ENCODE measurements at places on chromosomes 7 and 10.

DNA sequence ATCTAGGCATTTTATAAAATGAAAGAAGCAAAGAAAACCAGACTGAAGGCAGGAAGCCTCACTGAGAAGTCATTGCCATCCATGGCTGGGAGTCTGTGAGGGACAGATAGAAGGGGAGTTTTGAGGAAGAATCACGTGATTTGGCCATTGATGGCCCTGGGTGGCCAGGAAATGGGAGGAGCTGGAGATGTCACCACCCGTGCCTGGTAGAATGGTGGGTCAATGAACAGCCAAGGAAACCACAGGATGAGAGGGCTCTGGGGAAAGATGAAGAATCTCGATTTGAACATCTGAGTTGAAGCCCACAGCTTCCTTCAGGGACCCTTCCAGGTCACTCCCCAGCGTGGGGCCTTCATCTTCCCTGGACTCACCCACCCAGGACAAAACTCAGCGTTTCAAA lies 103.3 kb upstream of the CHST15 start:
- no peak for DNase-seq

DNA sequence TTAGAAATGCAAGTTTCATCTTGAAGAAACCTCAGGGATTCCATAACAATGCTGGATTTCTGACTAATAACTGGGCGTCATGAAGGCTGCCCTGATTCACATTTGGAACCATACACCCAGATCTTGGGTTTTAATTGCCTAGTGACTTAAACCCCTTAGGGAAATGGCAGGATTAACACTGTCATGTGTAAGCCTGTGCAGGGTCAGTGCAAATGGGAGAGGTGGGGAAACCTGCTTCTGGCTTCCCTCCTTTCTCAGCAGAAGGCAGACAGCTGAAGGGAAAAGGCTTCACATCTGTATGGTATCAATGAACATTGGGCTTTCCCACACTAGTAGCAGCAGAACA lies 364.2 kb downstream of the ANKRD30A start:
- DNase-seq, result no peak

DNA sequence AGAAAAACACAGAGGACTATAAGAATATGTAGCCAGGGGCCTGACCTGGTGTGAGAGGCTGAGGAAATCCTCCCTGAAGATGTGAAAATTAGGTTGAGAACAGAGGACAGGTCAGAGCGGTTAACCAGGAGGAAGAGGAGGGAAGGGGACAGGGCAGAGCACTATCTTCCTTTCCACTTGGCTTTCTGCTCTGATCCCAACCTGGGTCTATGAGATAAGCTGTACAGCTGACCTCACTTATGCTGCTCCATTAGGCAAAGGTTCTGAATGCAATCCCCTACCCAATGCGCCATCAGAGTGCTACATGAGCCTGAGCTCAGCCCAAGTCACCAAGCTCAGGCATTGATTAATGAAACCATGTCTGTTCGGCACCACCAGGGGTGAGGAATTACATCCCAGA lies 10.5 kb downstream of the LIPA start:
- no peak for DNase-seq

DNA sequence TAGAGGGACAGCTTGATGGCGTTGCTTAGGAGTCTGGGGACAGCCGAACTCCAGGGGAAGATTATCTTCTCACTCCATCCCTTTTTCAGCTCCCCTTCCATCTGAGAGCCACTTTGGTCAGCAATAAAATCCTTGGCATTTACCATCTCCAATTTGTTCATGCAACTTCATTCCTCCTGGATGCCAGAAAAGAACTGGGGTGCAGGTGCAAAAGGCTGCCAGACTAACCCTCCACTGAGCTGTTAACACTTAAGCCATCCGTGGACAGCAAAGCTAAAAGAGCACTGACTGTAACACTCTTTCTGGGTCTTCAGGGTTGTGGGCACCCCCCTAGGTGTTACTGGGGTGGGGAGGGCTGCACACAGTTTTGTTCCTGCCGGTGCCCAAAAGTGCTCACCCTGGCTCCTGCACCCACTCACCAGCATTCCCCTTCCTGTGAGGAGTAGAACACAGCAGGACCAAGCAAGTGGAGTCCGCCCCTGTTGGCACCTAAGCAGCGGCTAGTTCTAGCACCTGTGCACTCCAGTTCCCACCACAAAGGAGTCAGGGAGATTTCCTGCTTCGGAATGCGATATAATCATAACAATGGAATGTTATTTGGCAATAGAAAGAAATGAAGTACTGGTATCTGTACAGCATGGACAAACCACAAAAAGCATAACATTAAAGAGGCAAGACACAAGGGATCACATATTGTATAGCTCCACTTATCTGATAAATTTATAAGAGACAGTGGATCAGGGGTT lies 95.1 kb downstream of the NPY start:
- peak; percentile 71 for DNase-seq

DNA sequence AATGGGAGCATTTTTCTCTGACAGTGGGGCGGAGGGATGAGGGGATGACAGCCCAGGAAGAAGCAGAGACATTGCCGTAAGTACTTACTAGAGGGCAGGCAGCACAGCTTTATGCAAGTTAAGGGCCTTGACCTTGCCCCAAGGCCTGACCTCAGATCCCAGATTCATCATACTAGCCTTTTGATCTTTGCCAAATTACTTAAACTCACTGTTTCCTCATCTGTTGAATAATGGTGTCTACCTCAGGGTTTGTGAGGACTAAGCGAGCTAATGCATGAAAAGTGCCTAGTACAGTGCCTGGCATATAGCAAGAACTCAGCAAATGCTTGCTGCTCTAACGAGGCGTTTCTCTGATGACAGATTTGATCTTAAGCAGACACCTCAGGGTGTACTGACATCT lies 3.5 kb upstream of the SEMA4G start:
- no peak for DNase-seq

DNA sequence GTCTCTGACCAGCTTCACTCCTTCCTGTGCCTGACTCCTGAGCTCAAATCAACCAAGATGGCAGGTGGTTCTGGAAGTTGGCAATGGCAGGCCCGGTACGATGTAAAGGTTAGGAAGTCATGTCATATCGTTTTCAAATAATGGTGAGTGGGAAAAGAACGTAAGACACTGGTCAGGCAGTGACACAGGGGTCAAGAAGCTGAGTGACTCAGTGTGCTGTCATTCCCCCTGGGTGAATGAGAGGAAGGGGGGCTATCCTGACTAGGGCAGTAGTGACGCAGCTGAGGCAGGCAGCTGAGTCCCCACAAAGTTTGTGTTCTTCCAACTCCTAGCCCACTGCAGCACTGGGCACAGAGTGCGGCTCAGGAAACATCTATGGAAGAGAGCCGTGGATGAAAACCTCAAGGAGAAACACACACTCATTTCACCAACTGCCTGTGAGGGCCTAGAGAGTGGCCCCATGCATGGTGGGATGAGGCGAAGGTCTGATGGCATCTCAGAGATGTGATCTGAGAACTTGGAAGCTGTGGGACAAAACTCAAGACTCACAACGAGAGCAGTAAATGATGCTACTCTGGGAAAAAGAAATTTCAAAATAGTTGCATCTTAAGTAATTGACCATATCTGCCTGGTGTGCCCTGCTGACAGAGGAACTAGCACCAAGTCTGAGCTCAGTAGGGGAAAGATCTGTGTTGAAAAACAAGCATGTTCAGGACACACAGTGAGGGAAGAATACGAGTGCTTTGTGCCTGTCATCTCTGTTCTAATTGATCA lies 23.2 kb downstream of the CREB3L2 start:
- DNase-seq, result peak; percentile 91

- no peak for DNase-seq
These were observed 712.2 kb upstream of the GALNT17 start for GRCh38 chr7:70419526-70420380.

DNA sequence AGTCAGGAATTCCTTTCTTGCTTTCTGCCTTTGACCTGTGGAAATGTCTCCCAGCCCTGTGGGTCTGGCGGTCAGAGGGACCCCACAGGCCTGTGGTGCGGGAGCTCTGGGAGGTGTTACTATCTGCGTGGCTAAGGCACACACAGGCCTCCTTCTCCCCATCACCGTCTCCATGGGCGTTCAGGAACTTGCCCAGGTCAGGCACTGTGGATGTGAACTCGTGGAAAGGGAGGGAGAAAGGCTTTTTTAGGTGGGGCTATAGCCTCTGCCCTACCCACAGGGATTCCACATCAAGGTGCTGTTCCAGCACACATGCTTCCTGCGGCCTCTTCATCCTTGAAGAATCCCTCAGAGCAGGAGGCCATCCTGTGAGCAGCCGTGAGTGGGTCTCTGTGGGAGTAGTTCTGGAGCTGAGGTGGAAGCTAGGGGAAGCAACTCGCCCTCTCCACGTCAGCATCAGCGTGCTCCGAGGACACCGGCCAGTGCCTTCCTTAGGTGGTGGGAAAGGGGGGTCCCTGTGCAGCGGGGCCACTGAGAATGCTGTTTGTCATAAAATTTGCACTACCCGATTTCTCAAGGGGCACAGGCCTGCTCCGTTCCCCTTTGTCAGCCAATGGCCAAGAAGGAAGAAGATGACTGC lies 7.5 kb upstream of the ATP6V0E2 start:
- no peak for DNase-seq

DNA sequence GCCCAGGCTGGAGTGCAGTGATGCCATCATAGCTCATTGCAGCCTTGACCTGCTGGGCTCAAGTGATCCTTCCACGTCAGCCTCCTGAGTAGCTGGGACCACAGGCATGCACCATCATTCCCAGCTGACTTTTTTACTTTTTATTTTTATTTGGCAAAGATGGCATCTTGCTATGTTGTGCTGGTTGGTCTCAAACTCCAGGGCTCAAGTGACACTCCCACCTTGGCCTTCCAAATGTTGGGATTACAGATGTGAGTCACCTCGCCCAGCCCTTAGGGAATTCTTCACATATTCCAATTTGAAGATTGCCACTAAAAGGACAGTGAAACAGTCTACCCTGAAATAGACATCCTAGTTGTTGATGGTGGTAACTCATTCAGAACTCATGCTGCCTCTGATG lies 27.7 kb downstream of the SUGCT start:
- DNase-seq, result no peak

- DNase-seq, result no peak
These were observed 130.0 kb downstream of the ELAPOR2 start for GRCh38 chr7:86929293-86930109.

DNA sequence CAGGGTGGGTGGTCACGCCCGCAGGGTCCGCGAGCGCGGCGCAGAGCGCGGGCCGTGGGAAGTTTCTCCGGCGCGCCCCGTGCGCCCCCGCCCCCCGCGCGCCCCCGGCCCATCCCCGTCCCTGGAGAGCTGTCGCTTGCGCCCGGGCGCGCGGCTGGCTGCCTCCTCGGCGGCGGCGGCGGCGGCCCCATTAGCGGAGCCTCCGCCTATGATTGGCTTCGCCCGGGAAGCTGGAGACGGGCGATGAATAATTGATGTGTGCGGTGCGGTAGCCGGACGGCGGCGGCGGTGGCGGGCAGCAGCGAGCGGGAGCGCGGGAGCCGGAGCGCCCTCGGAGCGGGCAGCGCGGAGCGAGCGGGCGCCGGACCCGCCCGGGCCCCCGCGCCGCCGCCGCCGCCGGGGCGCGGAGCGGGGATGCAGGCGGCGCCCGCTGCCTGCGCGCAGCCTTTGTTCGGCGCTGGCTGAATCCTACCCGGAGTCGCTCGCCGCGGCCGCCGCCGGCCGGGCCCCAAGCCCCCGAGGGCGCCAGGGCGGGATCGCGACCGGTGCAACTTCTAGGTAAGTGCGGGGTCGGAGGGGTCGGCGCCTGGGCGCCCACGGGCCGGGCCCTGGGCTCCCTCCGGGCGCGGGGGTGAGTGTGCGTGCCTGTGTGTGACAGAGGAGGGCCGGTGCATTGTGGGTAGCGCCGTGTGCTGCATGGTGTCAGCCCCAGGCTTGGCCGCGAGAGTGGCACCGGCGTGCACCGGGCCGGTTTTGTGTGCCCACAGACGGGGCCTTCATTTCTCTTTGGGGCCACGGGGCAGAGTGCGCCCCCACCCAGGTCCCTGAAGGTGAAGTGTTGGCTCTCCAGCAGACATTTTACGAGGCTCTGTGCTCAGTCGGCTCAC lies 103.8 kb upstream of the PPIF start:
- DNase-seq, result no peak

- DNase-seq, result no peak
These were observed 289.5 kb upstream of the MKLN1 start for GRCh38 chr7:131038153-131038552.

- no peak for DNase-seq
These were observed 22.1 kb upstream of the PDE1C start for GRCh38 chr7:32092346-32092745.

- no peak for DNase-seq
These were observed 5.1 kb downstream of the UNC5B start for GRCh38 chr10:71217266-71218045.

GRCh38 chr7:44852590-44852989 lies 4.7 kb upstream of the H2AZ2 start:
- DNase-seq, result no peak

- no peak for DNase-seq
These were observed 79.0 kb downstream of the TFEC start for GRCh38 chr7:115951547-115951946.

- DNase-seq, result no peak
These were observed 672.2 kb upstream of the LRRN3 start for GRCh38 chr7:110418659-110419280.

DNA sequence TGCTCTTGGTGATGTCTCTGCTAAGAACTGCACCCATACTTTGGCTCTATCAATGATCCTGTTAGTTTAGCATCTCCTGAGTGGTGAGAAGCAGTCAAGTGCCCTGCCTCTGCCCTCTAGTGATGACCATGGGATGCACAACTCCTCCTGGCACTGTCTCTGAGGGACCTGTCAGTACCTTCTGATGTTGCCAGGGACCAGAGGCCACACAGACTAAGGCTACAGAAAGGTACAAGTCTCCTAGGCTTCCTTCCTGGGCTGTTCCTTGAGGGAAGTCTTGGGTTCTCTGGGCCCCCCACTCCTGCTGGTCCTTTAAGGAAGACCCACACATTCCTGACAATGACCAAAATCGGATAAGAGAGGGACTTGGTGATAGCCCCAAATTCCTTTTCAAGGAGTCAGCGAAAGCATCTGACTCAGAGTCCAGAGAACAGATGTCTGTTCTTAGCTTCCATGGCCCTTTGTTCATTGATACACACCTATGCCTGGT lies 15.3 kb downstream of the NKX2-3 start:
- DNase-seq, result no peak

DNA sequence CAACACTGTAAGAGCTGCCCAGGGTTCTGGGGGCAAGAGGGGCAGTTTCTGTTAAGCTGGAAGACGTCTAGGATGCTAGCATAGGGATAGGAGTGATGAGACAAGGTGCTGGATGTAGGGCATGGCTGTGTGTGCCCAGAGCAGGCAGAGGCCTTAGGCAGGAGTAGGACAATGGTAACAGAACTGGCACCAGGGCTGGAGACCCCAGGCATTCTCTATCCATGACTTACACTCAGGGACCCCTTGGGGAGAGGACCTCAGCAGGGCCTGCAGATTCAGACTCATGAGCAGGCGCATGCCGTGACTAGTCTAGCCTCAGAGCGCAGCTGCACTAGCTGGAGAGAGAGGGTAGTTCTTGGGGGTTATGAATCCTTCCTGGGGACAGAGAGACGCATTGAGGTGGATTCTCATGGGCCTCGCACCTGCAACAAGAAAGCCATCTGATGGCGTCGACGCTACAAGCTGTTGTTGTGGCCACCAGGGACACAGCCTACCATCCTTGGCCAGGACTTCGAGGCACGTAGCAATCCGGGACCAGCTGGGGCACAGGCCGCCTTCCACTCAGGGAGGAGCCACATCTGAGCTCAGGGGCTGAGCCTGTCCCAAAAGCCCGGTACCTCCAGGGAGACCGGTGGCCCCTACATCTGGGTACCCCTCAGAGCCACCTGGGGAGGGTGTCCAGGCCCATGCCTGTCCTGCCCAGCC lies 474.1 kb downstream of the PTPRN2 start:
- no peak for DNase-seq
